Bronchial smooth muscle cell (primary cell): ENCODE measurements at places on chromosomes 5 and 9. TPM values are rescaled to one million over a fixed set of nuclear protein-coding genes. Genes with fewer than 3 reads are reported as not detected.

The CDC25C gene
- 0.26 and 1.1 TPM in 2 replicates for total RNA-seq

The RXRA gene
- total RNA-seq = 12.8 and 20.3 TPM in 2 replicates

The AK8 gene
- 0.26 and 0.47 TPM in 2 replicates for total RNA-seq

The CER1 gene
- not detected in 2 replicates for total RNA-seq

The CDKN2B-AS1 gene
- total RNA-seq = 5.6 and 7.7 TPM in 2 replicates

The TMEM215 gene
- total RNA-seq = not detected in 2 replicates

The ZNF618 gene
- total RNA-seq = 5.5 and 7.7 TPM in 2 replicates
